Renal cortical epithelial cell (primary cell): ENCODE measurements at places on chromosomes 12 and 14. TPM values are rescaled to one million over a fixed set of nuclear protein-coding genes. Genes with fewer than 3 reads are reported as not detected.
A peak's percentile ranks its signal among the peaks of the same experiment; 100 is the strongest.

GRCh38 chr14:25010471-25010870, 39.5 kb downstream of the STXBP6 start:
- DNase-seq, result no peak

GRCh38 chr14:70096866-70097265, 91.9 kb downstream of the SLC8A3 start:
- peak; percentile 2 for DNase-seq

Gene NAP1L1
- 309 and 481 TPM in 2 replicates for total RNA-seq

- DNase-seq, result no peak
Measured at GRCh38 chr12:121916719-121917118, 1.7 kb upstream of the CFAP251 start.

Gene KRT6C
- not detected in 2 replicates for total RNA-seq

GRCh38 chr12:27077586-27077985, 4.8 kb downstream of the C12orf71 start:
- DNase-seq, result no peak

Gene NFKBIA
- total RNA-seq, result 213 and 383 TPM in 2 replicates

- DNase-seq, result peak; percentile 20
Measured at GRCh38 chr12:40911676-40912075, 219.4 kb downstream of the CNTN1 start.

Gene NOP9
- total RNA-seq, result 23.2 and 32.3 TPM in 2 replicates

- peak; percentile 70 for DNase-seq
Measured at GRCh38 chr14:68143341-68143841, 323.8 kb downstream of the RAD51B start.

GRCh38 chr12:90969346-90969745, 14.4 kb upstream of the CCER1 start:
- no peak for DNase-seq

DNA sequence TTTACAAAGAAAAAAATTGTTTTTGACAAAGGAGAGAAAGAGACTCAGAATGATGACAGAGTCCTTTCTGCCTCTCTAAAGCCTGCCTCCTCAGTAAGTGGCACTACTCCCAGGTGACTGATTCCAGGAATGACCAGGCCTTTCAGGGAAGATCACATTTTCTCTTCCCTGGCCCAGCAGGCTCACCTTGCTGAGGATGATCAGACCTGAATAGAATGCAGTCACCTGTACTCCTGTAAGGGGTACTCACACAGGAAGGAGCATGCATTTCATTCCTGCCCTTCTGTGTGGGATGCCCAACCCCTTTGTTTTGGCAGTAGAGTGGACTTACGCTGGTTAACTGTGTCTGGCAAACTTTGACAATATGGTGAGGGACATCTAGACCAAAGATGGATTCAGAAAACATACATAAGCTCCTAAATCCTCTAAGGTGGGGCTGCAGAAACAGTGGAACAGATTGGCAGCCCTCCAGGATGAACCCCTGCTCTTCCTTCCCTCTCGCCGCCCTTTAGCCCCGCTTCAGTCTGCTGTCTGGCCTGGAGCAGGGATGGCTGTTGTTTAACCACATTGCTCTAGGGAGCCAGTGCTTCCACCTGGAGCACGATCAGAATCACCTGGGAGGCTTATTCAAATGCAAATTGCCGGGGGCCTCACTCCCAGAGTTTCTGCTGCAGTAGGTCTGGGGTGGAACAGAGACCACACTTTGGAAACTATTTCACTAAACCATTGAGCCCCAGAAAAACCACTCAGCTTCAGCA, 29.8 kb downstream of the ERG28 start:
- no peak for DNase-seq

- peak; percentile 50 for DNase-seq
Measured at GRCh38 chr14:73754911-73755360, 40.8 kb upstream of the PNMA1 start.

Gene TMEM30B
- total RNA-seq, result 0.45 and 4.2 TPM in 2 replicates

DNA sequence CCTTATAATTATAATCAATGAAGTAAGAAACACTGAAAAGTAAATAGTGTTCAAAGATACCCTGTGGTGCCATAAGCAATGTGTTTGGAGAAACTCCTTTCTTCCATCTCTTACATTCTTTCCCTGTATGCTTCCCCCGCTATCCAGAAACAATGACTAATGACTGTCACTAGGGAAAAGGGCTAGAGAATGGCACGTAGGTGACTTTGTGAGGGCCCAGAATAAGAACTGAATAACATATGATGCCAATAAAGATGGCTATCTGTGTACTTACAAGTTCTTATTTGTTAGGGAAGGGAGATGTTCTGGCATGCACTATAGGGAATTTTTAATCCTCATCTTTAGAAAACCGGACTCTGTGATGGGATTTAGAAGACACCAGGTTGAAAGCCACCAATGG, 4.7 kb upstream of the KRT7 start:
- DNase-seq, result no peak

Gene IFT43
- total RNA-seq, result 30.2 and 30.7 TPM in 2 replicates

GRCh38 chr12:23014749-23015148, 389.8 kb downstream of the ETNK1 start:
- DNase-seq, result no peak

DNA sequence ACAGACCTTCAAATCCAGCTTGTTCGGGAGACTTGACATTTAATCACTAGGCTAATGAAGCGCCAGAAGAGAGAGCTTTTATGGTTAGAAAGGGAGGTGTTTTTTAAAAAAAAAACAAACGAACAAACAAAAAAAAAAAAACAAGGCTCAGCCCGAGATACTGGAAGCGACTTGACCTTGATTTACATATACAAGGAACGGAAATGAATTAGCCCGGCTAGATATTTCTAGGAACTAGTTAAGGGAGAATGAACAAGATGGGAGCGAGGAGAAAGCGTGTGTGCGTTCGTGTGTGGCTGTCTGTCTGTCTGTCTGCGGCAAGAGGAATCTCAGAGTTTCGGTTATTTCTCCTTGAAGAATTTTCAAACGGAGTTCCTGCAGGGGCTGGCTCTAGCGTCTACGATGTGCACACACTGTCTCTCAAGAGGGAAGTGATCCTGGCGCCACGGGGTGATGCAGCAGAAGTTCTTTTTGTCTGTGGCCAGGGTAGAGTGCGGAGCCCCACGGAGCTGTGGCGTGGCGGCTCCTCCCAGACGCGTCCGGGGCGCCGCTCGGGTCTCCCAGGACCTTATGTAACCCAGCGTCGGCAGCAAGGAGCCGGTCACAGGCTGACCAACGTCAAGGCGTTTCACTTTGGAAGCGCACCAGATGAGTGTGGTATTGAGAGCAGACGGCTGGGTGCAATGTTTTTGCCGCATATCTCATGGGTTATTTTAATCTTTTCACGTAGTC, 18.8 kb downstream of the SOCS2 start:
- peak; percentile 55 for DNase-seq

- no peak for DNase-seq
Measured at GRCh38 chr12:73964641-73965040, 573.0 kb upstream of the ATXN7L3B start.

DNA sequence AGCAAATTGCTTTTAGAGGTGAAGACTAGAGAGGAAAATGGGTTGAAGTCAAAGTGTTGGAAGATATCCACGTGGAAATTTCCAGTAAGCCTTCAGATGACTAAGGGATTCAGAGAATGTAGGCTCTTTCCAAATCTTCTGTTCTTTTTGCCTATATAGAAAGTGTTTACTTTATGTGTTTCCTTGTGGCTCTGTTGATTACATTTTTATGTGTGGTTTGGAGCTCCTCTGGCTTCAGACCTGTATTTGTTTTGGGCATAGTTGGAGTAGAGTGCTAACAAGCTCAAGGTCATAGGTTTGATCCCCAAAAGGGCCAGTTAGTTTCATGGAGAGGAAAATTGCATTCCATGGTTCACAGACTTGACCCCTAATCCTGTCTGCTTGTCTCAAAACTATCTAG, 91.9 kb downstream of the IGF1 start:
- no peak for DNase-seq

GRCh38 chr12:7042842-7043241, 17.7 kb upstream of the C1S start:
- DNase-seq, result peak; percentile 61

Gene CLEC1B
- total RNA-seq, result not detected in 2 replicates

DNA sequence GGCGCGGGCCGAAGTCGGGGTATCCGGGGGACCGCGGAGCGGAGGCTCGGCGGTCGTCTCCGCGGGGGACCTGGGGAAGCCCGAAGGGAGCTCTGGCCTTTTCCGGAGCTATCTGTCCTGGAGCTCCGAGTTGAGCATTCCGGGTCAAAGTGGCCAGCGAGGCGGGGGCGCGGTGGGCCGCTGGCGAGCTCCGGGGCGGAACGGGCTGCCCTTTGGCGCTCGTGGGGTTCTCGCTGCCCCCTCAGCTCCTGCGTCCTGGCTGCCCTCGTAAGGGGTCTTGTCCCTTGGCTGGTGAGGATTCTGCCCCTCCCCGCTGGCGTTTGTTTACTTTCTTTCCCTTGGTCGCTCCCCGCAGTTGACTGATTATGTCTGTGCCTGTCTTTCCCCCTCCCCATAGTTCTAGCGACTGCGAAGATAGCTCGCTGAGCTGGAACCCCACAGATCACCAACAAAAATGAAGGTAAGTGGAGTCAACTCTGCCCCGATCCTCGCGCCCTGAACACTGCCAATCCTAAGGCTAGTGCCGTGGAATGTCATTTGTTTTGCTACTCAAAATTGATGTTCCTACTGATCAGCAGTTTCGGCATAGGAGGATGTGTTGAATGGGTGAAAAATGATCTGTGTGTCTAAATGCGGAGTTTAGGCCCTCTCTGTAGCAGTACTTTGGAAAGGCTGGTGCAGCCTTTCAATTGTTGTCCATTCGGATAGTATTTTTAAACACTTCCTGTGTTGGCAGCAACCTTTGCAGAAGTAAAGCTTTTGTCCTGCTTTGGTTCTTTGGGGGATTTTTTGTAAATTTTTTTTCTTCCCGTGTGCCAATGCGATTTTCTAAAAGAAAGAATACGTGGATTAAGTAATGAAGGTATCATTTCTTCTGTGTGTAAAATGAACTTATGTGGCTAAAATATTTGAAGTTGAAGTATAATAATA, 1.3 kb downstream of the ARID4A start:
- no peak for DNase-seq

GRCh38 chr12:67649570-67650387, 1.2 kb downstream of the DYRK2 start:
- no peak for DNase-seq

Gene DAO
- total RNA-seq, result not detected in 2 replicates

Gene TSPAN9
- 24.7 and 91.3 TPM in 2 replicates for total RNA-seq

DNA sequence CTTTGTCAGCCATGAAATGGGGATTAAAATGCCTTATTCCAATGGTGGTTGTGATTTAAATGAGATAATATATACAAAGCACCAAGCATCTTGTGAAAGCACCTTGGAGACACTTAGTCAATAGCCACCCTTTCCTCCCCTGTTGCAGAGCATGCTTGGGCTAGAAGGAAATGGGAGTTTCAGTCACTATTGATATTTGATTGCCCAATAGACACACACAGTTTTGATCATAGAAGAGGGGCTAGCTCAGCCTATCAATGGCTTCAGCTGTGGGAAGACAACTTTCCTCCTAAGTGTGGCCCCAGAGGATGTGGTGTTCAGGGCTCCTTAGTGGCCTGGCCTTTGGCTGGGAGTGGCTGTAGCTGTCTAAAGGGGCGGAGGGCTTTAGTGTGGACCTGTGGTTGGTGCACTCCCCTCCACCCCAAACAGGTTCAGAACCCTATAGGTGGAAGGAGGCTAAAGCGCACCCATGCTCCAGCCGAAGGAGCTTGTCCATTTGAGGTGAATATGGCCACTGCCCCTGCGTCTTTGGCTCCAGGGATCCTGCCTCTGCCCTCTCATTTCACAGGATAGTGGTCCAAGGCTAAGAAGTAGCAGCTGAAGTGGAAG, 132.3 kb downstream of the TMEM30B start:
- DNase-seq, result no peak

DNA sequence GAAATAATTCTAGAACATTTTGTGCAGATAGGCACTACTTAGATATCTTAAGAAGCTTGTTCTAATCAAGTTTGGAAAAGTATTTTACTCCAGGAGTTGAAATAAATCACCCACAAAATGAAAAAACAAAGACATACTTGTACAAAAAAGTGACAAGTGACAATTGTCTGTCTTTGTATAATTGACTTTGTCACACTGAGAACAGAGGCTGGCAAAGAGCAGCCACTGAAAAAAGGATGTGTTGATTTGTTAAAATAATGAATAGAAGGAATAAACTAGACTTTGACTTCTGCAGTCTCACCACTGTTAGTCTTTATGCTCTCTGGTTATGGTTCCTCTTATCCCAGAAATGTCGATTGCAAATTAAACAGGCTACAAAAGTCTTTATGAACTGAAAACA, 77.6 kb downstream of the PTPRR start:
- DNase-seq, result no peak

GRCh38 chr14:100487304-100487703, 99.9 kb downstream of the BEGAIN start:
- no peak for DNase-seq

Gene SLC25A21
- 0.69 and 0.89 TPM in 2 replicates for total RNA-seq

Gene GPRC5A
- total RNA-seq, result 55.9 and 101 TPM in 2 replicates

Gene ZNF10
- total RNA-seq, result 5.9 and 18.1 TPM in 2 replicates

Gene OR10AD1
- not detected in 2 replicates for total RNA-seq

DNA sequence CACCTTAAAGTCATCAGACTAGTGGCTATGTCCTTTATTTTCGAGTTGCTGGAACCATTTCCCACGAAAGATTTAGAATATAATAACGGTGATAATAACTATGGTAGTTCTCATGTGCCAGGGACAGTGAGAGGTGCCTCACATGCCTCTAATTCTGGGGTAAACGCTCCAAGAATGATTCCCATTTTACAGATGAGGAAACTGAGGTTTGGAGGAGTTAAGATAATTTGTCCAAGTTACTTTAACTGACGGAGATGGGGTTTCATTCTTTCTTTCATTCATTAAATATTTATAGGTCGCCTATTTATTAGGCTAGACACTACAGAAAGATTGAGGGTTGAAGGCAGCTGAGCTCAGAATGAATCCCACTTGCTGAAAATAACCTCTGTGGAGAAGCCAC, 30.7 kb upstream of the FOS start:
- DNase-seq, result no peak

Gene STAC3
- 1.2 TPM in 1 of 2 replicates, not detected in the other for total RNA-seq

DNA sequence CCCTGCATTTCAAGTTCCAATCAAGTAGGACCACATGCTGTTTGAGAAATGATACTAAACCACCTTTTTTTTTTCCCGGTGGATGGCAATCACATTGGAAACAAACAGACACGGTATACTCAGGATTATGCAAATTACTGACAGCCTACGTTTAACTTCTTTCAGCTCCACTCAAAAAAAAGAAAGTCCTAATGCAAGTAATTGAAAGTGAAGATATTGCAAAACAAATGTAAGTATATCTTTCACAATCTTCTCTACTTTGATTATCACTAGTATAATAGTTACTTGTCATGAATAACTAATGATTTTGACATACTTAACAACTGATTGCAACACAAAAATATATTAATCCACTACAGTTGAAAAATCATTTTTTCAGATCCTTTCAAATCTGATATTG, 2.6 kb upstream of the OSBPL8 start:
- DNase-seq, result no peak

GRCh38 chr14:90698379-90698869, 117.8 kb downstream of the TTC7B start:
- DNase-seq, result peak; percentile 79

GRCh38 chr12:9064201-9064814, 51.4 kb downstream of the A2M start:
- peak; percentile 59 for DNase-seq
